ENCODE measurements at places on chromosomes 1 and 21.
A peak's percentile ranks its signal among the peaks of the same experiment; 100 is the strongest.

GRCh38 chr1:239237912-239238311, 148.5 kb upstream of the CHRM3 start:
- no peak for DNase-seq

GRCh38 chr1:114033961-114034360, 54.7 kb downstream of the OLFML3 start:
- DNase-seq: no peak

GRCh38 chr21:27513825-27514224, 546.9 kb upstream of the ADAMTS5 start:
- DNase-seq: no peak

DNA sequence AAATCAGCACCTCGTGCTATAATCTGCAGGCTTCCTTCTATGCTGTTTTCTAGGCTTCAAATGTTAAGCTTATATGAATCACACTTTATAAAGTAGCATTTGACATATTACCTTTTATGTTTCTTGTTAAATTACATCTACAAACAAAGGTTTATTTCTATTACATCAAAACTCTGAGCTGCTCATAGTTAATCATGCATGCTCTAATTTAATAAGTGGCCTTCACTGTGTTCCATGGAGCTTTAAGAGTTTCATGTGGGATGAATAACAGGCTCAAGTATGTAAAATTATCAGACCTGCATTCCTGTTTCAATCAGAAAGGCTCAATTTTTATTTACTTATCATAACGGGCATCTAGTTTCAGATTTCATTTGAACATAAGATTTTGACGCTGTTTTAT, 13.0 kb downstream of the SLC19A2 start:
- DNase-seq: no peak

- DNase-seq: peak; percentile 51
Measured at GRCh38 chr21:36079010-36079649, 9.3 kb downstream of the CBR1 start.

DNA sequence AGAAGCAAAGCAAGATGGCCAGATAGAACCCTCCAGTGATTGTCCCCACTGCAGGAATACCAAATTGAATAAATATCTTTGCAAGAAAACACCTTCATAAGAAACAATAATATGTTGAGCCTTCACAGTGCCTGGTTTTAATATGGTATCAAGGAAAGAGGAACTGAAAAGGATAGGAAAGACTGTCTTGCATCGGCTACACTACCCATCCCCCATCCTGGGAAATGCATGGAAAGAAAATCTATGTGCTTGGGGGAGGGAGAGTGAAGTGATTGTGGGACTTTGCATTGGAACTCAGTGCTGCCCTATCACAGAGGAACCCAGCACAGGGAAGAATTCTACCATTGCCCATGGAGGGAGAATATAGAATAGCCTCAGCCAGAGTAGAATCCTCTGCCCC, 28.6 kb upstream of the AK5 start:
- no peak for DNase-seq

DNA sequence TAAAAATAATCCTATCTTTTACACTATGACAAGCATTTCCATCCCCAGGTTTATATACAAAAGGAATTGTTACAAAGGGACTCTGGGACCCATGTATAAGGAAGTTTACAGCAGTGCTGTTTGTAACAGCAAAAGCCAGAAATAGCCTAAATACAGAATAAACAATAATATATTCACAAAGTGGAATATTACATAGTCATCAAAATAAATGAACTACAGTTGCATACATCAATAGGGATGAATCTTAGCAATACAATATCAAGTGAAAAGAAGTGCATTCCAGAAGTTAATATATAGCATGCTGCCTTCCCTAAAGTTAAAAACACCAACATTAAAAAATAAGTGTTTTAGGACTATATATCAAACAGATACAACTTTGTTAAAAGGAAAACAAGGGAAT, 77.3 kb downstream of the EDEM3 start:
- no peak for DNase-seq

GRCh38 chr1:170664828-170665612, 1.1 kb downstream of the PRRX1 start:
- no peak for DNase-seq

- DNase-seq: peak; percentile 59
Measured at GRCh38 chr1:37673920-37674319, 18.4 kb upstream of the CDCA8 start.

GRCh38 chr1:164704954-164705353, 146.0 kb downstream of the PBX1 start:
- no peak for DNase-seq

Data from CD4-positive, alpha-beta T cell treated with Interleukin-15 for 4 hours (primary cell).